ENCODE measurements at places on chromosomes 4 and X.
A peak's percentile ranks its signal among the peaks of the same experiment; 100 is the strongest.

GRCh38 chr4:8192748-8193738 is 6.0 kb upstream of the SH3TC1 start:
- DNase-seq = peak; percentile 18

DNA sequence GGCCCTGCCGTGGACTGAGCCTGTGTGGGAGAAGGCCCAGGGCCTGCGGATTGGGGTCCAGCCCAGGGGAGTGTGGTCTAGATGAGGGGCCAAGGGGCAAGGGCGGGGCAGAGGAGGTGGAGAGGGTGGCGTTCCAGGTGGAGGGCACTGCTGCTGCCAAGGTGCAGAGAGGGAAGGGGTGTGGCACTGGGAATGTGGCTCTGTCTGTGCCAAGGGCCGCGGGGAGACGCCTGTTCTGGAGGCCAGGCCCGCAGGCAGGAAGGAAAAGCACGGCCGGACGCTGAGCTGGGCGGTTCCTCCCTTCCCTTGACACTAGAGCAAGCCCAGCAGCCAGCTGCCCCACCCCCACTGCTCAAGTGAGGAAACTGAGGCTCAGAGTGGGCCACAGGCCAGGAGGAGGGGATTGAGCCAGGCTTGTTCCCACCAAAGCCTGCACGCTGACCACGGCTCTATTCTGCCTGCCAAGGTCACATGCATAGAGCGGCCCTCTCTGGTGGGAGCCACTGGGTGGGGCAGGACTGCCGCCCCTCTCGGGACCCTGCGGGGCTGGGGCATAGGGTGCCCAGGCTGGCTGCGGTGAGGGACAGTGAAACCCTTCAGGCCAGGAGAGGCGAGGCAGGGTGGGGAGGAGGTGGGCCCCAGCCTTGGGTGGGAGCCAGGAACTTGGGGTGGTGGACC is 13.0 kb downstream of the SH3BP2 start:
- no peak for DNase-seq

DNA sequence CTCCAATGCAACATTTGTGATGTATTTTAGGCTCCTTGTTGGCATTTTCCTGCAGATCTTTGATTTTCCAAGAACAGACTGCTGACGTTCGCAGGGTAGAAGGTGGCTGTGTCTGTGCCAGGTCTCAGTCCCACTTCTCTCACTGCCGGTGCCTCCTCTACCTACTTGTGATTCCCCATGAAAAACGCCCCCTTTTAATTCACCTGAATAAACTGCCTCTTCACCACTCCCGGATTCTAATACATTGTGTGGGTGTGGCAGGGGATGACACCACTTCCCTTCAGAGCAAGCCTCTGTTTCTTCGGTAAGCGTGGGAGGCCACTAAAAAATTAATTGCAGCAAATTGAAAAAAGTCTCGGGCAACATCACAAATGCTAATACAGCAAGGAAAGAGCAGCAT is 96.1 kb upstream of the FAM9B start:
- no peak for DNase-seq

GRCh38 chr4:27100713-27101112 is 240.1 kb downstream of the STIM2 start:
- no peak for DNase-seq

DNA sequence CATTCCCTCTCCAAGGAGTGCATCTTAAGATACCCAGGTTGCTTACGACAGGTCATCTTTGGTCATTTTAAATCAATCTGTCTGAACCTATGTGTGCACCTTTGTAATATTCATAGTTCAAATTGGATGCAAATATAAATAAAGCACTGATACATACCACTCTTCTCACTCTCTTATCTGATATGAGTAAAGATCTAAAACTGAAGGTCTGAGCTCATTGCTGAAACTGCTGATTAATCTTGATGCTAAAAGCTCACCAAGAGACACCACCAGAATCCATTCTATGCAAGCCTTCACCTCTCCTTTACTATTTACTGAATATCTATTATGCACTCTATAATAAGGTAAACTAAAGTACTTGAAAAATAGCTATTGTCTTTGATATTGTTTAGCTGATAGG is 16.6 kb downstream of the HSD17B13 start:
- no peak for DNase-seq

- no peak for DNase-seq
These were observed 44.2 kb upstream of the PRSS12 start for GRCh38 chr4:118396881-118397622.

DNA sequence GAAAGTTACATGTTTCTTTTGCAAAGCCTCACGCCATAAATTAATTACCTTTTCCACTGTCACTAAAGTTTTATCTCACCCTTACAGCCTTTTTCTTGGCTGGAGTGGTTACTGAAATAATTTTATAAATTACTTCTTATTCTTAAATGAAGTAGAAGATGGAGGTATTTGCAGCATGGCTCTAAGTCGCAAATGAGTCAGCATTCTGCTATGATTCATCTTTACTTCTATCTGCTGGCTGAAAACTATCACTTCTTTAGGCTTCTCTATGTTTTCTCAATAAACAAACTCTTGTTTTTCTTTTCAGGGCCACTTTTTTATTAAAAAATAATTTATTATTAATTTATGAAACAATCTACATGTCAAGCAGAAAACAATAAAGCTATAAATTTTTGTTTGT is 210.2 kb upstream of the GYPA start:
- DNase-seq = no peak

DNA sequence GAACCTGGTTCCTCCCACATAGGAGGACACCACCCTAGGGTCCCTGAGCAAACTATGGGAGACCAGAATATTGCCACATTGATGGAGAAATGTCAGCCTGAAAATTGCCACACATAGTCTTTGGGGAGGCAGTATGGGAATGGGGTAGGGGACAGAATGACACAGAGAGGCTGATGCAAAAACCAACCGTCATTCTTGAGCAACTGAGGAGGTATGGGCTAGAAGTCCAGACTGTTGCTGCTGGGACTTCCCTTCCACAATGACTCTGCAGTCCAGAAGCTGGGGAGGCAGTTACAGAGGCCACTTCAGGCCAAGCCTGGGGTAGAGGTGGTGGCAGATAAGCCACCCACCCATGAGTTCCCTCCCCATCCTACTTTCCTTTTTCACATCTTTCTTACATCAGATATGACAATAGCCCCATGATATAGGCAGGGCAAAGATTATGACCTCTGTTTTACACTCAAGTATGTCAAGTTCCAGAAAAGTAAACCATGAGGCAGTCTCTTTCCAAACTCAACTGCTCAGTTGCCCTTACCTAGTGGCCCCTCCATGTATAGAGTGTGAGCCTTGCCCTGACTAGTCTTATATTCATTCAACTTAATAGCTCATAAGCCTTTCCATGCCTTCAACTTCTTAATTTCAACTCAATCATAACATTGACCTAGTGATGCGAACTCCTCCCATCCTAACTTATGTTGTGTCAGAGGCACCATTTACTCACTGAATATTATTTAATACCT is 41.7 kb downstream of the VSIG4 start:
- DNase-seq = no peak

DNA sequence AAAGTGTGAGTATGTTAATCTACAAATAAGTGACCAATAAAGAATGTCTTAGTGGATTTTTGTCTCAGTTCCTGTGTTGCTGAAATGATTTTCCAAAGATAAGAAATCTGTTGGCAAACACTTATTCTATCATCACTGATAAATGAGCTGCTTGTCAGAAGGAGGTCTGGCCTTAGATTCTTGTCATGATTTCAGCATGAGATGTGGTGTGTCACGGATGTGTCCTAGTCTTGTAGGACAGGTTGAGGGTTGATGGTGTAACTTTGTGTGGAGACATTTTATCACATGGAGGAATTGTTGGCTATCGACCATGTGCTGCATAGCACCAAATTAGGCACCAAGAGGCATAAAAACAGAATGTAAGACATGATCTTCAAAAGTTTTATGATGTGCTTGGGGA is 31.8 kb upstream of the LIMCH1 start:
- no peak for DNase-seq

DNA sequence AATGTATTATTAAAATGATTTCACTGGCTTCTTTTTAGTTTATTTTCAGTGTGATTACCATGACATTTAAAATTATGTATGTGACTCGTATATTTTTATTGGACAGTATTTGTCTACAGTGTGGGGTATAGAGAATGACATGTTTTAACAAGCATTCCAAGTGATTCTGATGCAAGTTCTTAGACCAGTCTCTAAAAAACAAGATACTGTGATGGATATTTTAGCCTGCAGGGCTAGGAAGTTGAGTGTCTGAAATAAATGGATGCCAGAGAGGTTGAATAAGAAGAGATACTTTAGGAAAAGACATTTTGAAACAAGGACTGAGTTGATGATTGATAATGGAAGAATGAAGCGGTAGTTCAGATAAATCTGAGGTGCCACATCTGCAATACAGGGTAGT is 3.5 kb upstream of the MAD2L1 start:
- DNase-seq = no peak

DNA sequence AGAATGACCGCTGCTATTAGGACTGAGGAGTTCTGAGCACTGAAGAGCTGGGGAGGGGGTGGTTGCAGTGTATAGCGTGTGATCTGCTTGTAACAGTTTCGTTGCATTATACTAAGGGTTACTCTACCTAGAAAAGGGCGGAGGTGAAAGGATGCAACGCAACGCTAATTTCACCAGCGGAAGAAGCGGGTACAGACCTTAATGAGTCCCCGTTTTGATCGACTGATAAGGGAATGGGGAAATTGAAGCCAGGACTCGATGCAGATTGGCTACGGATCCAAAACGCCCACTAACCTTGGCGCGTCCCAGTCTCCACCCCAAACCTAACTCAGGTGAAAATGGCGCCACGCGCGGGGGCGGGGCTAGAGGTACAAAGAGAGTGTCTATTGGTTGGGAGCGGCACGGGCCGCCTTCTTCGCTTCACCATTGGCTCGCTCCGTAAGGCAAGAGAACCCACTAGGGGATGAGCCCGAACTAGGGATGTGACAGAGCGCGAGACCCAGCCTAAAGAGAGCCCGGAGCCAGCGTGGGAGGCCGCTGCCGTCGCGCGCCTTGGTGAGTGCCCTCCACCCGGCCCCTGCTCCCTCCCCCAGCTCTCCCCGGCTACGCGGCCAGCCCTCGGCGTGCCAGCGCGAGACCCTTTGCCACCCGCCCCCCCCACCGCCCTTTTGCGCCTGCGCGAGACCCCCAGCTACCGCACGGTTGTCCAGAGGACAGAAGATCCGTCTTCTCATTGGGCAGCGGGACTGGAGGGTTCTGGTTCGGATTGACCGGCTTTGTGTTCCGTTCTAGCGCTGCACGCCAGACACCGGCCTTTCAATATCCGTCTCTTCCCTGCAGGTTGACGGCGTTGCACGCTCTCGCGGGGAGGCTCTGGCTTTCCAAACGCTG is at the start of gene EBP:
EBP (plus strand) TSS at position 456 of the 891 bp plus-strand sequence. CDS start 1,964 bp downstream, outside the sequence.
- DNase-seq = peak; percentile 92

- no peak for DNase-seq
These were observed 227.4 kb upstream of the BCOR start for GRCh38 chrX:40325161-40325560.

DNA sequence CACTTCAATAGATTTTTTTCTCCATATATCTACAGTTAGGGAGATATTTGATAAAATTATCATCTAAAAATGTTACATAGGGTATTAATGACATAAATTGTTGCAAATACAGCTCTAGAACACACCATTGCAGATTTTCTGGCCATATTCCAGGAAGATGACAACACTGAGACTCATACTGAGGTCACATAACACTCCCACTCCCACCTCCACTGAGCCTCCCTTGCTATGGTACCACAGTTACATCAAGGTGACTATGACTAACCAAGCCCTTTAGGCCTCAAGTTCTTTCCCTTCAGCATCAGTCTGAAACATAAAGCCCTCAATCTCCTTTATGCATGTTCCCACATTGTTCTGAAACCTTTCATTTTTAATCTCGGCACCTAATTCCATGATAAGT is 932.0 kb upstream of the IGFBP7 start:
- DNase-seq = no peak

- DNase-seq = no peak
These were observed 53.7 kb downstream of the ZFX start for GRCh38 chrX:24203072-24203808.

- no peak for DNase-seq
These were observed 180.8 kb downstream of the SPRY1 start for GRCh38 chr4:123577225-123577906.

DNA sequence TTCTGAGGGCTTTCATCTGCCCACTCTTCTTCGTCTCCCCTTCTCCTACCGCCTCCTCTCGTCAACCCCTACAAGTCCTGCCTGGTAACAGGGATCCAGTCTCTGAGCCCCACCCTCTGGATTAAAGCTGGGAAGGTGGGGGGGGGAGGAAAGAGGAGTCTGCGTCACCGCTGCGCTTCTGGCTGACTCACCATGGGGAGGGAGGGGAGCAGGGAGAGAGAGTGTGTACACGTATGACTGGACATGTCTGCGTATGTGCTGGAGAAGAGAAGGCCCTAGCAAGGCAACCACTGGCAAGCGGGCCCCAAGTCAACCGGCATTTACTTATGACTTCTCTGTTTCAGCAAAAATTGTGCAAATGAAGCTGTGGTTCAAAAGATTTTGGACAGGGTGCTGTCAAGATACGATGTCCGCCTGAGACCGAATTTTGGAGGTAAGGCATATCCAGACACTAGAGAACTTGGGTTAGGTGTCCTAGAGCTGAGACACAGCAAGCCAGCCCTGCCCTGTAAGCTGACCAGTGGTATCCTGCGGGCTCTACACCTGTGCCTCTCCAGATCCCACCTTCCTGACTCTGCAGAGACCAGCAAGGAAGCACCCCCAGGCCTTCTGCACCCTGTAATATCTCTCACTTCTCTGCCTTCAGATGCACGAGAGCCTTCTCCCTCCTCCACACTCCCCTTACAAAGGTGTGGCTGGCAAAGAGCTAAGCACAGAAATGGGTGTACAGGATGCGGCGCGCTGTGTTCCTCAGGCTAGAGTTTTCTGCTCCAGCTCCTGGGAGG is 2.5 kb downstream of the GABRQ start:
- no peak for DNase-seq

- DNase-seq = no peak
These were observed 568.8 kb downstream of the STIM2 start for GRCh38 chr4:27429364-27429871.

- DNase-seq = no peak
These were observed 52.1 kb downstream of the TMEM165 start for GRCh38 chr4:55447831-55448230.

GRCh38 chr4:123832173-123833026 is 435.8 kb downstream of the SPRY1 start:
- no peak for DNase-seq

- DNase-seq = no peak
These were observed 89.7 kb downstream of the LINC00632 start for GRCh38 chrX:140799216-140799615.

DNA sequence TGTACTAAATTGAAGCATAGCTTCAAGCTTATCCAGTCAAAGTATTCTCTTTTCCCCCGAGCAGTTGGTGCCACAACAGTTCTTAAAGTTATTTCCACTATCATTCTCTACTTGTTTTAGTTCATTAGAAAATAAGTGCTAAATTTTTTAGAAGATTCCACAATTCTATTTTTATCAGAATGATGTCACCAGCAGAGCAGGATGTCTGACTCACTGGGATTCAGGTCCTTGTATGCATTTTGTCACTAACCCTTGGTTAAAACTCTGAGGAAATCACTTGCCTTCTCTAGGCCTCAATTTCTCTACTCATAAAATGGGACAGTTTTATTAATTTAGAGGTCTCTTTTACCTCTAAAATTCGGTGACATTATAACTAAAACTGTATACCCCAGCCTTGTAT is 3.4 kb downstream of the DDX53 start:
- DNase-seq = no peak

- no peak for DNase-seq
These were observed 85.5 kb downstream of the BCOR start for GRCh38 chrX:40012039-40012867.

All from activated CD4-positive, alpha-beta T cell treated with anti-CD3 and anti-CD28 coated beads, Interleukin-2, amount 50 U/mL, for 1 hour (primary cell).